ENCODE measurements at places on chromosomes 11 and 22.

DNA sequence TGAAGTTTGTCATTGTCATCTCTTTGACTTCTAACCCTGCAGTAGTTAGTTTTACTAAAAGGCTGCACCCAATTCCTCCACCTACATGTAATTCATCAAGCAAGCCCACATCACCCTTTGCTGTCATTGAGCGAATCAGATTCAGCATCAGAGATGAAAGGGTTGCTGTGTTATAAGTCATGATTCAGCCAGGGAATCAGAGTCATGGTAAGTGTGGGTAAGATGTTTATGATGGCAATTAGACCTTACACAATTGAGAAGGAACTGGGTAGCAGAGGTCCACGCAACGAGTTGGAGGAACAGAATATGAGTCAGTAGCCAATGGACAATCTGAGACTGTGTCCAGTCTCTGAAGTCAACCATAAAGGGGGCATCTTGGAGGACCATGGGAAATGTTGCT, 162.8 kb upstream of the SNX19 start:
- DNase-seq = no peak

DNA sequence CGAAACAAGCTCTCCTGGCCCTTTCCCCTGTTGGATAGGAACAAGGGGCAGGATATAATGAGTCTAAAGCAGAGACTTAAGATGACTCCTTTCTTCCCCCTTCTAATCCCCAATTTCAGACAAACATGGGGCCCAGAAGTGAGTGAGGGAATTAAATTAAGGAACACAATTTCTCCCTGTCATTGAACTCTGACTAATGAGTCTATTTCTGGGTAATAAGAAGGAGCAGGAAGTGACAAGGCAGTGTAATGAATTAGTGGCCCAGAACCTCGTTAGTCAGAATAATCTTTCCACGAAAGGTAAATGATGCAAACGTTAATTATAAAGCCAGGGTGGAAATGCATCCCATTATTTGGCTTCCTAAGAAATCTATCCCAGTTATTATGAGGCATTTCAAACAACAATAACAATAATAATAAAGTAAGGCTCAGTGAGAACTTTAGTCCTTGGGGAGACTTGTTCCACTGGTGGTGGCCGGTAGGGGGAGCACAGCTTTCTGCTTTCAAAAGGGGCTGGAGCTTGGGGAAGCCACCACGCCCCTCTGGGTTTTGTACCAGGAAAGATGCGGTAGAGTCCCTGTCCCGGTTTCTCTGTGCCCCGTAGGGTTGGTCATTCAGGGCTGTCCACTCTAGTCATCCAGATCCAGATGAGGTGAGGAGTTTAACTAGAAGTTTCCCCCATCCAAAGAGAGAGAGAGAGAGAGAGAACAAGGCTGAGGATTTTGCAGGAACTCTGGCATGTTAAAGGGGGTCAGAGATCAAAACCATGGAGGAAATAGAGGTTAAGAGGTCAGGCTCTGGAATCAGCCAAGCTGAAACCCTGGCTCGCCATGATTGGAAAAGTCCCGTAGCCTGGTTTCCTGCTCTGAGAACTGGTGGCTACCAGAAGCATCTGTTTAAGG, 298.3 kb downstream of the NTM start:
- peak; percentile 74 for DNase-seq

DNA sequence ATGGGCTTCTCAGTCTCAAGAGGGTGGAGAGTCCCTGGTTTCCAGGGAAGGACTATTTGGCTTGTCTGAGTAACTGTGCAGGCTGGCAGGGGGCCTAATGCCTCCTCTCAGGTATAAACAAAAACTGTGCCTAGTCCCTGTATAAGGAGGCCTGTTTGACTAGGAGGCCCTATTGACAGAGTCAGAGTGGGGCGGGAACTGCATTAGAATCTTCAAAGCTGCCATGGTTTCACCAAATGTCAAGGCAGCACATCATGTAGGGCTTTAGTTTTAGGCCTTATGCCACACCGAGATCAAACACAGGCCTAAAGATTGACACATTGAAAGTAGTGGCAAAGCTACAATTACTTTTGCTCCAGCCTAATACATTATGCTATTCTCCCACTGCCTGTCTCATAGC, 611.5 kb upstream of the B3GAT1 start:
- no peak for DNase-seq

- DNase-seq = no peak
These were observed 83.9 kb upstream of the SNX19 start for GRCh38 chr11:130999992-131000770.

DNA sequence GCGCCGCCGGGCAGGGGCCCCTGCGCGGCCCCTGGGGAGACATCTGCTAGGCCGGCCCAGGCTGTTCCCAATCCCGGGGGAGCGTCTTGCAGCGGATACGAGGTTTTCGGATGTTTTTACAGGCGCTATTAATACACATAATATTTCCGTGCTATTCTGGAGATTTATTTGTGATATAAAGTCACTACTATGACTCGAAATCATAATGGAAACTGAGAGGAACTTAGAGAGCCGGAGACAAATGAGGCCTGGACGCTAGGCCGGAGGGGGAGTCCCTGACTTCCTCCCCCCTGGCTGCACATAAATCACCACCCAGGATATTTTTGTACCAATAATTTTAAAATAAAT, 91.7 kb upstream of the ANO1 start:
- no peak for DNase-seq

- DNase-seq = no peak
These were observed 65.3 kb upstream of the LINC01488 start for GRCh38 chr11:69416143-69416515.

DNA sequence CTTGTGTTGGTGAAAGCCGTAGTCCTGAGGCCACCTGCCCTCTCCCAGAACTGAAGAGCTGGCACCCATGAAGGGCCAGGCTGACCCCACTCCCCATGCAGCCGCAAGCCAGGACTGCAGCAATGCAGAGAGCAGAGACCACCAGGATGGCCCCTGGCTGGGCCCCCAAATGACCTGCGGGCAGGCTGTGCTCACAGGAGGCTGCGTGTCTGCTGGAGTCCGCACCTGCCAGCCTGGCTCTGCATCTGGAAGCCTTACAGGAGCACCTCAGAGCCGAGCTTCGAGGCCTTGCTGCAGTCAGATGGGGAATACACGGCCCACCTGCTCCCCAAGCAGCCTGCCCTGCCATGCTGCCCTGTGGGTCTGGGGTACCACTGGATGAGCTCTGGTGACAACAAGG, 1336.8 kb downstream of the TBC1D22A start:
- DNase-seq = no peak

GRCh38 chr11:65708451-65708850, 3.6 kb upstream of the KAT5 start:
- no peak for DNase-seq

GRCh38 chr22:36244522-36245391, 5.4 kb upstream of the APOL2 start:
- no peak for DNase-seq

GRCh38 chr22:25102722-25103121, 96.9 kb upstream of the CRYBB3 start:
- DNase-seq = no peak

- no peak for DNase-seq
These were observed 1.5 kb downstream of the ACY3 start for GRCh38 chr11:67648796-67649613.

GRCh38 chr11:110452720-110453119, 23.0 kb downstream of the FDX1 start:
- DNase-seq = no peak

- DNase-seq = no peak
These were observed 3.6 kb downstream of the ISX start for GRCh38 chr22:35069541-35069940.

GRCh38 chr11:75949023-75949672, 134.1 kb downstream of the UVRAG start:
- DNase-seq = no peak

- no peak for DNase-seq
These were observed 12.5 kb upstream of the TCF20 start for GRCh38 chr22:42282943-42283277.

GRCh38 chr11:47918882-47919495, 61.4 kb upstream of the PTPRJ start:
- DNase-seq = no peak

DNA sequence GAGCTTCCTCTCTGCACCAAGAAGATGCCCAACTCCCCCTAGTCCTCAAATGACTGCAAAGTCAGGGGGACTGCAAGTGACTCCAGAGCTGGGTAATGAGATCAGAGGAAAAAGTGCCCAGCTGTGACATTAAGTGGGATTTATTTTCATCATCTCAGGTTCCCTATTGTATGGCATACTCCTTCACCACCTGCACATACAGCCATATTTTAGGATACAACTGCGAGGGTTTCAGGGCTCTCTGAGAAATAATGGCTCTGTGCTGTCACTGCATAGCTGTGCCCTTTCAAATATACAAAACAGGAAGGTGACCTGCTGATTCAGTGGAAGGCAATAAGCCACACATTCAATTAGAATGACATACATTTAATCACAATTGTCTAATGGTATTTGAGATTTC, 45.6 kb upstream of the PLET1 start:
- no peak for DNase-seq

DNA sequence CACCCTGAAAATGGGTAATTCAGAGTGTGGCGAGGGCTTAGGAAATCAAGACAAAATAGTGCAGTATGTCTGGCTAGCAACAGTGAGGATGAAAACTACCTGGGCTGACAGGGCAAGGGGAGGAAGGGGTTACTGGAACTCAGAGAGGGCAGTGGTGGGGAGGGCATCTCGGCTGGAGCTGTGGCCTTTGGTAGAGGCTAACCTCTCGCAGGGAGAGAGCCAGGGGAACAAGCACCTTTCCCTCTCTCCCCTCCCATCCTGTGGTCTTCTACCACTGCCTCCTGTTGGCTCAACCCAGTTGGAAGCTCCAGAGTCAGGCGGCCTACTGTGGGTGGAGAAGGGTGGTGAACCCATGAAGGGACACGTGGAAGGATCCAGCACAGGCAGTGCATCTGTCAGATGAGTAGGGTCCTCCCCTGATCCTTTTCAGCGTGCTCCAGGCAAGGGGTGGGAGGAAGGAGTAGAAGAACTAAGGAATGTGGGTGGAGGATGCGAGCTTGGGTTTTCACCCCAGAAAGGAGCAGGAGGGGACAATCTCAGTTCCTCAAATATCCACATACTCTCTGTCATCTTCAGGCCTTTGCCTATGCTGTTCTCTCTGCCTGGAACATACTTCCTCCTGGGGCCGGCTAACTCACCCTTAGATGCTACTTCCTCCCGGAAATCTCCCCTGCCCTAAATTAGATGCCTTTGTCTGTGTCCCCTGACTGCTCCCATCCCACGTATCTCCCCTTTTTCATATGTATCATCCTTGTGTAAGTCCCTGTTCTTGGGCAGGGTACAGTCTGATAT, 6.2 kb upstream of the KCNE3 start:
- DNase-seq = no peak

DNA sequence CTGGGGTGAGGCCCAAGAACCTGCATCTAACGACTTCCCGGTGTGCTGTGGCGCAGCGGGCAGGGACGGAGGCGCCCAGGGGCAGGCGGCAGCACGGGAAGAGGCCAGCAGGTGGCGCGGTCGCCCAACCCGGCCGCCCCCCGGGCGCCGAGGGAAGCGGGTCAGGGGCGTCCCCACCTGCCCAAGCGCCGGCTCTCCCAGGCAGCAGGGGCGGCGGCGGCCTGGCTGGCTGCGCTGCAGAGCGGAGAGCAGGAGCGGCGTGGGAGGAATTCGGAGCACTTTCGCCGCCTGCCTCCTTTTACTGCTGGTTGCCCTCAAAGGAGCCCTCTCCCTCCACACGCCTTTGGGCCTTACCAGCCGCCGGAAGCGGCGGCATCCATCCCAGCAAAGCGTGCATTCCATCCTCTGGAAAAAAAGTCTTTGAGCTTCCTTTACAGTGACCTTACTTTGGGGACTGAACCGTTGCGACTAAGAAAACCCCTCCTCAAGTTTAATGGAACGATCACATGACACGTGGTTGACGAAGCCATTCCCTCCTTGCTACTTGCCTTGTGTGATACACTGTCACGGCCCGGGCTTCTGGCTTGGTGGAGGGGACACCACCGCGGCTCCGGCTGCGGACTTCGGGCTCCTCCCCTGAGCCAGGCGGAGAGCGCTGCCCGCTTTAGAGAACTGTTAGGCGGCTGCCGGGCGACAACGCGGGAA, 106.8 kb upstream of the CLMP start:
- DNase-seq = peak; percentile 90

DNA sequence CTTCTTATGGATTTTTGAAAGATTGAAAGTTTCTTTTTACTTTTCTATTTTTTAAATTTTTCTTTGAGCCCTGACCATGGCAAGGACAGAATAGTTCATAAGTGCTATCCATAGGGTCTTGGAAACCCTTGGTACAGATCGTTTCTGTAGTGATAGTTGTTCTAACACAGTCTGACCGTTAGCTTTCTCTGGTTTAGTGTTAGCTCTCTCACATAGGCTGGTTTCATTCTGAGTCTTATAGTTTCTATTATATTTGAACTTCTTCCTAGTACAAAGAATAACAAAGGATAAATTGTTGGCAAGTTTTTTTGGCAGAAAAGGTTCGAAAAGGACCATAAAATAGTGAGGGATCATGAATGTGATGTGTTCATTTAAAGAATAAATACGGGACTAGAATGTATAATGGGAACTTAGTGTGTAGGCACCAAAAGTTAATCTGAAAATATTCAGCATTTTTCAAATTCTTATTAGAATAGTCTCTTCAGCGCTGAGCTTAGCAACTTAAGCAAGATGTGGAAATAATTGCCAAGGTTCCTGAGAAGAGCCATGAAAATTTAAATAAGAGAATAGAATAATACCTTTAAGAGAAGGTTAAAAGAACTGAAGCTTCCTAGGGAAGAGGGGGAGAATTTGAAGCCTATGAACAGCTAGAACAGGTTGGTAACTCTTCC, 24.1 kb downstream of the FDX1 start:
- peak; percentile 35 for DNase-seq

DNA sequence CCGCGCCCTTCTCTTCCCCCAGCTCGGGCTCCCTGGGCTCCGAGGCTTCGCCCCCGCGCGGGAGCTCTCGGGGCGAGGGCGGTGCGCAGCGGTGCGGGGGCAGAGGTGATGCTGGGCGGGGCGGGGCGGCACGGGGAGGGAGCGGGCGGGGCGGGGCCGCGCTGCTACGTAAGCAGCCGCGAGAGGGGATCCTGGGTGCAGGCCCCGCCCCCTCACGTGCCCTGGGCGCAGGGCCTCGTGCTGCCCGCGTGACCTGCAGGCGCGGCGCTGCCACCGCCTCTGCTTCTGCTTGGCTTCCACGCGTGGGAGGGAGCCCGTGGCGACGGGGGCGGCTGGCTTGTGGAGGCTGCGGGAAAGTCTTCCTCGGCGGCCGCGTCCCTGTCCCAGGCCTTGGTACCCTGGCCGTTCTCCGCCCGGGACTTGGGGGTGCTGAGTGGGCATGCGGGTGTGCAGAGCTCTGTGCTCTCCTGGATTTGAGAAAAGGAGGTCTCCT, 132.6 kb upstream of the HSD17B12 start:
- no peak for DNase-seq

DNA sequence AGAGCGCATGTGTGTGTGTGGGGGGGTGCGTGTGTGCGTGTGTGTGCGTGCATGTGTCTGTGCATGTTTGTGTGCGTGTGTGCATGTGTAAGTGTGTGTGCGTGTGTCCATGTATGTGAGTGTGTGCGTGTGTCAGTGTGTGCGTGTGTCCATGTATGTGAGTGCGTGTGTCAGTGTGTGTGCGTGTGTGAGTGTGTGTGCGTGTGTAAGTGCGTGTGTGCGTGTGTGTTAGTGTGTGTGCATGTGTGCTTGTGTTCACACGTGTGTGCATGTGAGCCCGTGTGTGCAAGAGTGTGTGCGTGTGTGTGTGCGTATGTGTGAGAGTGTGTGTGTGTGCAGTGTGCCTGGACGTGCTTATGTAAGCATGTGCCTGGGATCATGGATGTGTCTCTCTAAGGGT, 14.7 kb upstream of the APOL6 start:
- DNase-seq = no peak

Data from GM13976 (cell line).